ENCODE measurements at places on chromosomes 4 and X.

DNA sequence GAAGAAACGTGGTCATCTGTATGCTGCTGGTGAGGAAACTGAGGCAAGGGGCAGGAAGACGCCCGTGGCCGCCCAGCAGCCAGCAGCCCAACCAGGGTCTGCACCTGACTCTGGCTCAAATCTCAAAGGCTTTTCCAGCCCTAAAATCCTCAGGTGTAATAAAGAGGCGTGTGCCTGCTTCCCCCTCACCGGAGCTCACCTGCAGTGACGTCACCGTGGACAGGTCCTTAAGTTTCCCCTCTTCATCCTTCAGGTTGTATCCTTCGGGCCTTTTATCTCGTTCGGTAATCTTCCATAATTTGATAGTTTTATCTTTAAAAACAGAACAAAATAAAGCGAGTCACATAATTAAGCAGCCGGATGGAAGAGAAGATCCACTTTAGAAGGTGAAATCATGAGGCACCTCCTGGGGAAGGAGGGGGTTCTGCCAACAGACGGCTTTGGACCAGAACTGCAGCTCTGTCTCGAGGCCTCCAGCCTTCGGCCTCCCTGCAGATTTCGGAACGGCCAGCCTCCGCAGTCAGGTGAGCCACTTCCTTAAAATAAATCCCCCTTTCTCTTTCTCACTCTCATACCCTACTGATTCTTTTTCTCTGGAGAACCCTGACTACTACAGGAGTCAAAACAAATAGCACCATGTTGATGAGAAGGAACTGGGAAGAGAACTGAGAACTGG lies 96.7 kb downstream of the PPP2R2C start:
- no peak for DNase-seq

- DNase-seq, result no peak
These were observed 238.6 kb downstream of the RAPGEF2 start for GRCh38 chr4:159341522-159341921.

DNA sequence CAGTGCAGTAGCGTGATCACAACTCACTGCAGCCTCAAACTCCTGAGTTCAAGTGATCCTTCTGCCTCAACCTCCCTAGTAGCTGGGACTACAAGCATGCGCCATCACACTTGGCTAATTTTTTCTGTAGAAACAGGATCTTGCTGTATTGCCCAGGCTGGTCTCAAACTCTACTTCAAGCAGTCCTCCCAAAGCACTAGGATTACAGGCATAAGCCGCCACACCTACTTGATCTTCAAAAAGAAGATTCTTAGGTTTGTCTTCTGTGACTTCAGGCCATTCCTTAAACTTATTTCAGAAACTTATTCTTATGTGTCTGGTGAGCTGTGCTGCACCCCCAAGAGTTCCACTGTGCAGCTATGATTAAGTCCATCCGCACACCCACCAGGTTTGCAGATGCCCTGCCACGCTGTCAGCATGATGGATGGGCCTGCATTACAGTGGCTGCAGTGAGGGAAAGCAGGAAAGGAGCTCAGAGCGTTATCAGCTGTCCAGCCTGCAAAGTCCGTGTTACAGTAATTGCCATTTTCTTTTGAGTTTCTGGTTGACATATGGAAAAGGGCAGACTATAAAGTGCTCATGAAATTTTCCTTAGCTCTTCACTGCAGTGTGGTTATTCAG lies 146.6 kb downstream of the AASDH start:
- no peak for DNase-seq

GRCh38 chr4:106647451-106647850 lies 278.9 kb upstream of the GIMD1 start:
- no peak for DNase-seq

- DNase-seq, result no peak
These were observed 75.7 kb downstream of the ASB9 start for GRCh38 chrX:15194146-15194545.

- no peak for DNase-seq
These were observed 127.3 kb downstream of the CBR4 start for GRCh38 chr4:168882650-168883233.

- no peak for DNase-seq
These were observed 134.5 kb upstream of the TLL1 start for GRCh38 chr4:165738571-165738970.

DNA sequence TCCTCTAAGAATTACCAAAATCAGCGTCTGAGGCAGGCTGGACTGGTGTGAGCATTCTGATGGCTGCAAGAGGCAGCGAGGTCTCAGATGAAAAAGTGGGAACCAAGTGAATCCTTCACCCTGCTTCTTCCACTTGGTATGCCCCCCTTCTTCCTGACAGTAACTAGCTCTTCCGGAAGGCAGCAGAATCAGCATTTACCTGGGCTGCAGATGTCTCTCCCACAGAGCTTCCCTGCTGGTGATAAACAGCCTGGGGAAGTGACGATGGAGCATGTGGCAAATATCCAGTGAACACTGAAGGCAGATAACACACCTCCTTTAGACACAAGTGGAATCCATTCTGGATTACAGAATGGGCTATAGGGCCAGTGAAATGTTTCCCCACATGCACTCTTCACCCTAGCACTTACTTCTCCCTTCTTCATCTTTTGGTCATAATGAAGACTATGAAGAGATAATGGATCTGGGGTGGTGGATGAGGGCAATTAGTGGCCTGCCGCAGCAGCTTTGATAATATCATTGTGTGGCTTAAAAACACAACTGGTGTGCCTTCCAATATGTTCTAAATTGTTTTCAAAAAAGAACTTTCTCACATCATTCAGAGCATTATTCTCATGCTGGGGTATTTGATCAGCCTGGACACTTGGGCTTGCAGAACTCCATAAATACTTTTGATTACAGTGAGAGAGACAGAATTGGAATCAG lies 60.8 kb upstream of the TBC1D9 start:
- DNase-seq, result no peak

GRCh38 chr4:121192480-121192879 lies 28.4 kb upstream of the TNIP3 start:
- no peak for DNase-seq

DNA sequence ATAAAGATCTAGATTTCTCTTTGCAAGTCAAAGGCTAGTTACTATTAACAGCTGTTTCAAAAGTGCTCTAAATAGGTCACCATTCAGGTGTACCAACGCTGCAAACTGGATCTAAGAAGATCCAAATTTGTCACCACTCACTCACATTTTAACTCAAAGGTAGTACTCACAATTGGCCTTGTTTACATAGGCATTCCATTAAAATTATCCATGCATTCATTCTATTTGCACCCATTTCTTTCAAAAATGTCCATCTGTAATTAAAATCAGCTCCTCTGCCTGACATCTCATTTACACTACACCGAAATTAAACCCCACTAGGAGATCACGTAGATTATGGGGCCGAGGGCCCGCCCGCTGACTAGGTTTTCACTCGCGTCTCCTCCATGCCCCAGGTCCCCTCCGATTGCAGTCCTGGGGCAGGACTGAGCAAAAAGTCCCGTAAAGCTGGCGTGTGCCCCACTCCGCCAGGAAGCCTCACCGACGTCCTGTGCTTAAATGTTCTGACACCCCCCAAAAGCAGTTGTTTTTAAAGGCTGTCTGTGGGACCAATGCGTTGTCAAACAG lies 1.3 kb upstream of the ING2 start:
- DNase-seq, result no peak

- no peak for DNase-seq
These were observed 60.6 kb downstream of the TNIP2 start for GRCh38 chr4:2695346-2696060.

GRCh38 chr4:26116057-26116456 lies 202.0 kb downstream of the SMIM20 start:
- DNase-seq, result no peak

GRCh38 chr4:41122309-41122708 lies 92.0 kb downstream of the APBB2 start:
- no peak for DNase-seq

DNA sequence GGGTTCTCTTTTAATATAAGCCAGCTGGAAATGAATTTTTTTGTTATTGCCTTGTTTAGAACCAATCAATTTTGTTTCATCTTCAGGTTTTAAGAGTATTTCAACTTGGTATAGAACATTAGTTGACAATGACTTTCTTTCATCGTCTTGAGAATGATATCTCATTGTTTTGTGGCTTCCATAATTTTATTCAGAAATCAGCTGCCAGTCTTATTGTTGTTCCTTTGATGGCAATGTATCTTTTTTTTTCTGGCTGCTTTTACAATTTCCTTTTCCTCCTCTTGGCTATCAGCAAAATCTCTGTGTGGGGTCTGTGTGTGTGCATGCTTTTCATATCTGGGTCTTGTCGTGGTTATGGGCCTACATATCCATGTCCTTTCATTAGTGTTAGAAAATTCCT lies 1536.4 kb upstream of the TENM3 start:
- DNase-seq, result no peak

- no peak for DNase-seq
These were observed 13.8 kb downstream of the GUCY1B1 start for GRCh38 chr4:155772459-155773195.

GRCh38 chr4:126853715-126854114 lies 779.0 kb upstream of the INTU start:
- no peak for DNase-seq

DNA sequence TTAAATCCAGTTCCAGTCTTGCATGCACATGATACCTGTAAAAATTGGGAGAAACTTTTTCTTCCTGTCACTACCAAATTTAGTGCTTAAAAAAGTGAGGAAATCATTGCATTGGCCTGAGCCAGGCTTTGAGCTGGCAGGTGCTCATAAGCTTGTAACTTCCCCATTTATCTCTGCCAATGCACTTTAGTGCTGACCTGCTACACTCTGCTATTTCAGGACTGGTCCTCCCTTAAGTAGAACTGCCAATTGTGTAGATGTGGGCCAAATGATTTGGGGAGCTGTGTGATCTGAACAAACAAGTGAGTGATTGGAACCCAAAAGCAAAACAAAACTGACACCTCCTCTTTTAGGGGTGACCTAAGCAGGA lies 51.8 kb downstream of the ZNF827 start:
- DNase-seq, result no peak

DNA sequence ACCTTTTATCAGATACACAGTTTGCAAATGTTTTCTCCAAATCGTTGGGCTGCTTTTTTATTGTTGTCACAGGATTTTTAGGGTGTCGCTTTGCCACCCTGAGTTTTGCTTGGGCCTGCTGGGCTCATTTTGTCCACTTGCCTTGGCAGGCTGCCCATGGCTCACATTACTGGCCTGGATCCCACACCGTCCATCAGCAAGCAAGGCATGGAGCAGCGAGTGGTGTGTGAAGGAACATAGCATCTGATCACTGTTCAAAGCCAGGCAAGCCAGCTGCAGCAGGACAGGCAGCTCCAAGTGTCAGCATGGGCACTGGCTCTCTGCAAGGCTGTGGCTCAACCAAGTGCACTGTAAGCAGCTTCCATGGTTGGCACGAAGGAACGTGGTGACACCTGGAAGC lies 261.4 kb upstream of the TECRL start:
- DNase-seq, result no peak

DNA sequence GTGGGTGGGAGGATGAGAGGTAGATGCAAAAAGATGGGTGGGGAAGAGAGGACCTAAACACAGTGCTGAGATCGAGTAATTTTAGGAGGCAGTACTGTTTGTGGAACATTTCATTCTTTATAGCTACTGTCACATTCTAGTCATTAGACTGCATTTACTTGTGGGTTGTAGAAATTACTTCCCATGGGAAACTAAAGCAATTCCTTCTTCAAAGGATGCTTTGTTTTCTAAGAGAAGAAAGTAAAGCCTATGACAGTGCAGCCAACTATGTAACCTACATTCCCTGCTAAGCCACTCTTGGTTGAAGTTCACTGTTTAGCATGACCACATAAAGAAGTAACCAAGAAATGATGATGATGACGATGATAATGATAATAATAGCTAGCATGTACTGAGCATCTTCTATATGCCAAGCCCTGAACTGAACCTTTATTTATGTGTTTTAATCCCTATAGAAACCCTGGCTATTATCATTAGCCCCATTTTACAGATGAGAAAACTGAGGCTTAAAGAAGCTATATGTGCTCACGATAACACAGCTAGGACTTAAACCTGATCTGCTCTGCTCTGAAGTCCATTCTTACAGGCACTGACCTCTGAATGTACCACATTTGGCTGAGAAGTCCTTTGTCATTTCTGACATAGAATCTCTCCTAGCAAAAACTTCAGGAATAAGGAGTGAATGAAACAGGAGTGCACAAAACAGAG lies 114.5 kb upstream of the KIT start:
- DNase-seq, result no peak

DNA sequence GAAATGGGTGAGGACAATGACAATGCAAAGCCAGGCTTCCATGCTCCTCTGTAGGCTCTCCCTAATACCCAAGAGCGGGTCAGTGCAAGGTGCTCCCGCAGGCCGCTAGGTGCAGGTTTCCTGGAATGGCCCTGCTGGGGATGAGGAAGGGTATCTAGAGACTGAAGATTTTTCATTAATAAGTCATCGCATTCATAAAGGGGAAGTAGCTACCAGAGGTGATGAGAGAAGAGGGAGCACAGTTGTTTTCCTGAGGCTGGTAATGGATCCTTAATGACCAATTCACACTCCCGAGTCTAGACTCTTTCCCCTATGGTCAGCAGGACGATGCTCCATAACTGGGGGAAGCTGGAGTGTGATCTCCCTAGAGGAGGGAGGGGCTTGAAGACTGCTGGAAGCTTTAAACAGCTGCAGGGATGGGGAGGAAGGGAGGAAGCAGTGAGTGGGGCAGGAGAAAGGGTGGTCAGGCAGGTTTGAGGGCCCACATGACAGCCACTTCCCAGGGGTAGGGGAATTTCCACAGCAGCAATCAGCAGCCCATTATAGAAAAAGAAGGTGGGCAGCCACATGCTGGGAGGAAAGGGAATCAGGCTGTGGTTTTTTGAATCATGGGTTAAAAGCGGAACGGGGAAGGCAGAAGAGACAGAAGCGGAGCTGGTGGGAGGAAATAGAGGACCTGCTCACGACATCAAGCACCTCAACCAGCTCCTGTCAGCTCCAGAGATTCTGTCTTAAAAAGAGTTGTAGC lies 10.2 kb upstream of the ATP6AP2 start:
- DNase-seq, result no peak

DNA sequence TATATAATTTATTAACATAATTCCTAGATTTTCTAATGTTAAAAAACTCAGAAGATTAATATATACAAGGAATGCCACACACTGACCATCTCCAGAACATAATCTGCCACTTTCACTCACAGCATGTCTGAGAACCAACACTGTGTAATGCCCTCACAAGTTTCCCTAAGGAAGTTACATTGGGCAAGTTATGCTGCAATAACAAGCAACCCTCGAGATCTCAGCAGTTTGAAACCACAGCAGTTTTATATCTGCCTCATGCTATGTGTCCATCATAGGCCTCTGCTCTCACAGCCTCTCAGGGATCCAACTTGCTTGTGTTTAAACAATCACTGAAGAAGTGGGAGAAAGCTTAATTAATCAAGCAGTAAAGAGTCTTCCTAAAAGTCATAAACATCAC lies 250.0 kb upstream of the SLC7A11 start:
- DNase-seq, result no peak

- no peak for DNase-seq
These were observed 732 bp upstream of the ESX1 start for GRCh38 chrX:104255465-104255864.

DNA sequence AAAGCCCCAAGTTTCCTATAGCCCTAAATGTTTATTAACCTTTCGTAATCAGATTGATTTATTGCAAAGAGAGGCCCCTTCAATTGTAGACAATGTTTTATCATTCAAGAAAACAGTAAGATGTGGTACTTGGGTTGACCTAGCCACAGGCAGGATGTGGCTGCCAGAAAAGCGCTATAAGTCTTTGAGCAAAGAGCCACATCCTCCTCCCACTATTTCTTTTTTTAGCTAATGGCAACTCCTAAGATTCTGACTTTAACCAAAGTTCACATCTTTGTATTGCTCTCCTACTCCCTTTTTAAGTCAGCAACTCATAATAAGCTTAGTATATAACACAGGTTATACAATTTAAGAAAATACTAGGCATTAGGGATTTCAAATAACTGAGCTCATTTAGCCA lies 70.7 kb upstream of the PPP3CA start:
- no peak for DNase-seq

- DNase-seq, result no peak
These were observed 43.6 kb downstream of the DRD5 start for GRCh38 chr4:9825049-9825448.

Data from brain pericyte (primary cell).